ENCODE measurements at places on chromosomes 5 and 9.
A peak's percentile ranks its signal among the peaks of the same experiment; 100 is the strongest.

DNA sequence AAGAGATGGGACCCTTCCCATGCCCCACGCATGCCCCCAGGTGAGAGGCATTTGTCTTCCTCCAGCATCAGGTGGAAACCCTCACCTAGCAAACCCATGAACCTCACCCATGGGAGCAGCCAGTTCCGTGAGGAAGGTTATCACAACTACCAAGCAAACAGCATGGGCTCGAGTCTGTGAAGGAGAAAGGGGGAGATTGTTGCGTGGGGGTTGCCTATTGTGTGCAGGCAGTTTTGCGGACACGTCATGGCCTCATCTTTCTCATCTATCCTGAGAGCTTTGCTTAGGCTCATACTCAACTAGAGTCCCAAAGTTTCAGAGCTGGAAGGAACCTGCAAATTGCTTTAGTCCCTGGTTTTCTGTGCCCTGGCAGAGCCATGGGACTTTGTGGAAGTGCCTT, 73.6 kb upstream of the TGFBR1 start:
- no peak for DNase-seq

DNA sequence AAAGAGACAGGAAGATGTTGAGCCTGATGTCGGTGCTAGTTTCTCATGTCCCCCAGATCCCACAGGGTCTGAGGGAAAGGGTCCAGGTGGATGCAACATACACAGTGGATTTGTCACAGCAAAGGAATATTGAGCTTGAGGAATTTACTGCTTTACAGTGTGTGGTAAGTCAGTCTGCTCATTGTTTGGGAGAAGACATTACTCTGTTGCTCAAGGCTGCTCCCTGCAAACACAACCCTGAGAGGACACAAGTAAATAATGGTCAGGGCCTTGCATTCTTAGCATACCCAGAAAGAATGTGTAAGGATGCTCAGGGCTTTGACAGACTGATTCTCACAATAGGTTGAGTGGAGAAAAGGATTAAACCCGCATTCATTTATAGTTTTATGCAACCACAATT, 7.3 kb upstream of the MAN2A1 start:
- no peak for DNase-seq

DNA sequence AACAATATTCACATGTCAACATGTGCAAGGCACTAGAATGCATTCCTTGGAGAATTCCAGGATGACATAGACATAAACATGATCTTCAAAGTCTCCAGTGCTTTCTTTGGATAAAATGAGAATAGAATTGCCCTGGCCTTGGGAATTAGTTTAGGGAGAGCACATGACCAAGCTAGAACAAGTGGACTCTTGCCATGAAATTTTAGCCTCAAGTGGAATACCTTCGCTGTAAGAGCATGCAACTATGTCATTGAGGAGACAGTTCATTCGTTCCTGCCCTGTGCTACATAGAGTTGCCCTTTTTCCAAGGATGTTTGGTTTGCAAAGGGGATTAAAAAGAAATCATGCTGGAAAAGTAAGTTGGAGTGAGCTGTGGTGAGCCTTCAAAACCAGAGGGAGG, 42.7 kb downstream of the ZFAND5 start:
- DNase-seq: no peak

DNA sequence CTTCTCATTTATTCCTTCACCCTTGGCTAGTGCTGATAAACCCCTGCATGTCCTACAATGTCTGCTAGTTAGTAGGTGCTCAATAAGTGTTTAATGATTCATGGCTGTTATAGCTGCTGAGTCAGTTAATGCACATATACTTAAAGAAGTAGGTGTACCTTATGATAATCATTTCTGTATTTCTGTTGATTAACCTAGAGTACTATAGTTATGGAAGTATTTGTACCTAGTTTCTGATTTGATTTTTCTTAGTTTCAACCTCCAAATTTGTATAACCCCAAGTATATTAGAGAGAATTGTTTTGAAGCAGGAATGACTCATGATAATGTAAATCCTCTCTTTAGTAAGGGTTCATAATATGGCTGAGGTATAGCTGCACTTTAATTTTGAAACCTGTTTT, 8.9 kb downstream of the SMAD5 start:
- no peak for DNase-seq

DNA sequence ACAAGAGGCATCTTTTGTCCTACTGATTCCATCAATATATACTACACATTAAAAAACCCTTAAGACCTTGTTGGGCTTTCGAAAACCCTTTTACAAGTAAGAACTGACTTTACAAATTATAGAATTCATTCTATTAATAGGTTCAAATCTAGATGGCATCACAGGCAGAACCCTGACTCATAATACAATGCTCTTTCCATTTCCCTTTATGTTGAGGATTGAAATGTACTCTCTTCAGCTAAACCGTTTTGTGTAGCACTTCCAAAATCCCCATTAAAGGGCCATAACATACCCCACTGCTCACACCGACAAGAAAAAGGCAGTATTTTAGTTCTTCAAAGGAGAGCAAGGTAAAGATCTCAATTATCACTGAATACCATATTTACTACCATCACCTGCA, 11.2 kb downstream of the CSNK1A1 start:
- DNase-seq: no peak

- DNase-seq: no peak
Measured at GRCh38 chr9:134294153-134295071, 31.8 kb upstream of the RXRA start.

- DNase-seq: no peak
Measured at GRCh38 chr5:179235416-179236400, 109.6 kb downstream of the ADAMTS2 start.

GRCh38 chr9:111399211-111399739, 69.3 kb upstream of the OR2K2 start:
- no peak for DNase-seq

GRCh38 chr9:27990524-27990923, 417.2 kb upstream of the C9orf72 start:
- no peak for DNase-seq

GRCh38 chr9:98917746-98918487, 25.8 kb upstream of the COL15A1 start:
- no peak for DNase-seq

DNA sequence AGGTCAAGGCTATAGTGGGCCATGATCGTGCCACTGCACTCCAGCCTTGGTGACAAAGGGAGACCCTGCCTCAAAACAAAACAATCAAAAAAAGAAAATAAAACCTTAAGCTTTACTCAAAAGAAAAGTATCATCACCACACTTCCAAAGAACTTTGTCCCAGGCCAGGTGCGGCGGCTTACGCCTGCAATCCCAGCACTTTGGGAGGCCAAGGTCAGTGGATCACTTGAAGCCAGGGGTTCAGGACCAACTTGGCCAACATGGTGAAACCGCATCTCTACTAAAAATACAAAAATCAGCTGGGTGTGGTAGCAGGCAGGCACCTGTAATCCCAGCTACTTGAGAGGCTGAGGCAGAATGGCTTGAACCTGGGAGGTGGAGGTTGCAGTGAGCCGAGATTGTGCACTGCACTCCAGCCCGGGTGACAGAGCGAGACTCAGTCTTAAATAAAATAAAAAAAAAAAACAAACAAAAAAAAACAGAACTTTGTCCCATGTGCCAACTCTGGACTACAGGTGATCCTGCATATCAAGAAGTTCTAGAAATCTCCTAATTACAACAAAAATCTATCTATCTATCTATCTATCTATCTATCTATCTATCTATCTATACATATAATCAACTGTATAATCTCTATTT, 19.7 kb downstream of the CLINT1 start:
- no peak for DNase-seq

DNA sequence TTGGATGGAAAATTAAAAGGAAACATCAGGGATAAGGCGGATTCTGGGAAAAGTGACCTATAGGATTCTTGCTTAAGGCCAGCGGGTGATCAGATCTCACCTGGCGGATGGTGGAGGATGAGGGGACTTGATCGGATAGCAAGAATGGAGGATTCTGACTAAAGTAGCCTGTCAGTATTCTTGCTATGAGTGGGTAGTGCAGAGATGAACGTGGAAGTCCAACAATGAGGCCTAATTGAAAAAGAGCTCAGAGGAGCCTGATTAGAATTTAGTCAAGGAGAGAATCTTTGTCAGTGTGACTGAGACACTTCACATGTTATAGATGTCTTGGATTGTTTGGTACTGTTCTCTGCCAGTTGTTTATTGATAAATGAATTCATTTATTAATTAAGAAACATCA, 24.9 kb downstream of the CAST start:
- DNase-seq: no peak

DNA sequence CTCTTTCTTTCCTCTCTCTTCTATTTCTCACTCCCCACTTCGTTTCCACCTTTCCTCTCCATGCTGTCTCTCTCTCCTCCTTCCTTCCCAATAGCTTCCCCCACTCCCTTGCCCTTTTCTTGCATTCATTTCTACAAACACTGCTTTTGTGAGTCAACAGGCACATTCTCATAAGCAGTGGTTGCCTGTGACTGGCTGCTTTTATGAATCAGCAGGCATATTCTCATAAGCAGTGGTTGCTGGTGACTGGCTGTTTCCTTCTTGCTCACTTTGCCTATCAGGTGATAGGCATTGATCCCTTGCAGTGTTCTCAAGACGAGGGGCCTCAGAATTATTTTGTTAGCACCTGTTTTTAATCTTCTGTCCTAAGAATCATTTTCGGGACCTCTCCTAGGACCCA, 116.1 kb upstream of the ACTBL2 start:
- no peak for DNase-seq

DNA sequence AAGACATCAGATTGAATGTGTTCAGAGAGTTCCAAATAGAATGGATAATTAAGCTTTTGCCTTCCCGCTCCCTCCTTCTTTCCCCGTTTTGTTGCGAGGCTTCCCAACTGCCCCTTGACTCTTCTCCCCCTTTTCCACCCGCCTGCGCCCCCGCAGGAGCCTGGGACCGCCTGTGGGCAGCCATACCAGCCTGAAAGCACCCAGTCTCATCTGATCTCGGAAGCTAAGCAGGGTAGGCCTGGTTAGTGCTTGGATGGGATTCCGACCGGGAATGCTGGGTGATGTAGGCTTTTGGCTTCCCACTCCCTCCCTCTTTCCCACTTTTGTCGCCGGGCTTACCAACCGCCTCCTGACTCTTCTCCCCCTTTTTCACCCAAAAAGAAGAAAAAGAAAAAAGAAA, 6.8 kb upstream of the HSD17B4 start:
- DNase-seq: no peak

- no peak for DNase-seq
Measured at GRCh38 chr5:91386120-91386519, 3.0 kb upstream of the ARRDC3 start.

GRCh38 chr5:26237489-26237888, 800.9 kb downstream of the CDH9 start:
- no peak for DNase-seq

DNA sequence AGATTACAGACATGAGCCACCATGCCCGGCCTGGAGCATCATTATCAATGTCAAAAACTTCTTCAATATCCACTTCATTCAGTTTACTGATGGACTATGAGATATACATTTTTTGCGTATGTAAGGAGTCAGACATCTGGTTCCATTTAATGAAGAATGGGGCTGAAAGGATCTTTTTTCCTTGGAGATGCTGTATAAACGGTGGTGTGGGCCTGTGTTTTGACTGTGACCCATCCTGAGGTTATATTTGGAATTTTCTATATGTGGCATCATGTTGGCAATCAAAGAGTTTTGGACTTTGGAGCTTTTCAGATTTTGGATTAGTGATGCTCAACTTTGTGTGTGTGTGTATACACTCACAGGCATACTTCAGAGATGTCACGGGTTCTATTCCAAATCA, 85.7 kb upstream of the FBXL17 start:
- no peak for DNase-seq

- DNase-seq: no peak
Measured at GRCh38 chr9:94921092-94921471, 194.6 kb downstream of the AOPEP start.

DNA sequence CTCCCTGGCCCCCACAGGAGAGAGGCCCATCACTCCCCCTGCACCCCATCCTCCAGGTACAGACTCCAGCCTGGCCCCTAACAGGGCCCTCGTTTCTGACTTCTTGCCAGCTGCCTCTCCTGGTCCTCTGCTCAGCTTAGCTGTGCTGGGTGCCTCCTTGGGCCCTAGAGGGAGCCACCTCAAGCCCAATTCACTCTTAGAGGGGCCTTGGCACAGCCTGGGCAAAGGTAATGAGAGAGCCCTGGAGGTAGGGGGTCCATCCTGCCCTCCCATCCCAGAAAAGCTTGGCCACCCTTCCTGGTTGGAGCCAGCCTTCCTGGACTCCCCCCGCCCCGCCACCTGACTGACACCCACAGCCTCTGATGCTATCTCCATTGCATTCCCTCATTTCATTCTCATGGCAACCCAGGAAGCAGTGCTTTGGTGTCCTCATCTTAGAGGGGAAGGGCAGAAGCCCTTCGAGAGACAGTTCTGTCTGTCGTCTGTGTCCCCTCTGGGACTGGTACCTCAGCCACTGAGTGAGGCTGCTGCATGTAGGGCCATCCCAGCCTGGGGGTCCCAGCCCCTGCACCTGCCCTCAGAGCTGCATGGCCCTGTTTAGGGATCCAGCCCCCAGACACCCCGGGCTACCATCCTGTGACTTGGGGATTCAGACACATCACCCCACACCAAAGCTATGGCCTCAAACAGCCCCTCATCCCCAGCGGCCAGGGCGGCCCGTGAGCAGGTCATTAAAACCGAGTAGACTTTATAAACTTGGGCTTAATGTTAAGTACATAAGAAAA, 95.5 kb downstream of the BARX1 start:
- DNase-seq: no peak

DNA sequence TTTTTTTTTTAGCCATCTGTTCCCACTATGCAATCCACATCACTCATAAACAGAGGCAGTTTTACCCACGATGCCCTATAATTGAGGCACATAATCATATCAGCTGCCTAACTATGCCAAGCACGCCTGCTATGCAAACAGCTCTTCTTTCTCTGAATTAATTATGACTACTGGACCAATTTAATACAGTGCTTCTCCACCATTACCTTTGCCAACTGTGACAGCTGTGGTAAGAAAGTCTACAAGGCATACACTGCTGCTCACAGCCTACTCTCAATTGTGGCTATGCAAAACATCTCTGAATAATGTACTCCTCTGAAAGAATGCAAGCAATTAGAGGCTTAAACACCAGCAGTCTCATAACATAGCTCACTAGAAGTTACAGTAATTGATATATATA, 97.1 kb downstream of the DTWD2 start:
- no peak for DNase-seq

DNA sequence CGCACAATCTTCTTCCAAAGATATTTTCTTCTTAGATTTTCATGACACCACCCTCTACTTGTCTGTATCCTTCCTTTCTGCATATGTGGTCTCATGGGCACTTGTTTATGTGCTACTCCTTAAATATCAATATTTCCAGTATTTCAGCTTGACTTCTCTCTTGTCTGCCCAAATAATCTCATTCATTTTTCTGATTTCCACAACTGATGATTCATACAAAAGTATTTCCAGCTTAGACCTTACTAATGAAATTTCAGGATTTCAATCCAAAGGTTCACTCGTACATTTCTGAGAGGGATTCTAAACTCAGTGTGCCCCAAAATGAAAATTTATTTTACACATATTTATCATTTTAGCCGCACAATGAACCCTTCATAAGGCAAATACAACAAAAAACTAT, 928.9 kb upstream of the C9orf72 start:
- DNase-seq: no peak

- DNase-seq: no peak
Measured at GRCh38 chr9:138016406-138017187, 139.0 kb downstream of the CACNA1B start.

GRCh38 chr9:89606624-89607311, 2.0 kb downstream of the GADD45G start:
- peak; percentile 27 for DNase-seq

GRCh38 chr5:147892696-147893296, 13.5 kb downstream of the C5orf46 start:
- DNase-seq: no peak
